Left kidney (tissue), 8 donors: ENCODE measurements at places on chromosomes 1 and 21. TPM values are rescaled to one million over a fixed set of nuclear protein-coding genes. Genes with fewer than 3 reads are reported as not detected.

GRCh38 chr1:184615301-184615700 is 139.4 kb downstream of the EDEM3 start:
- no peak for DNase-seq

DNA sequence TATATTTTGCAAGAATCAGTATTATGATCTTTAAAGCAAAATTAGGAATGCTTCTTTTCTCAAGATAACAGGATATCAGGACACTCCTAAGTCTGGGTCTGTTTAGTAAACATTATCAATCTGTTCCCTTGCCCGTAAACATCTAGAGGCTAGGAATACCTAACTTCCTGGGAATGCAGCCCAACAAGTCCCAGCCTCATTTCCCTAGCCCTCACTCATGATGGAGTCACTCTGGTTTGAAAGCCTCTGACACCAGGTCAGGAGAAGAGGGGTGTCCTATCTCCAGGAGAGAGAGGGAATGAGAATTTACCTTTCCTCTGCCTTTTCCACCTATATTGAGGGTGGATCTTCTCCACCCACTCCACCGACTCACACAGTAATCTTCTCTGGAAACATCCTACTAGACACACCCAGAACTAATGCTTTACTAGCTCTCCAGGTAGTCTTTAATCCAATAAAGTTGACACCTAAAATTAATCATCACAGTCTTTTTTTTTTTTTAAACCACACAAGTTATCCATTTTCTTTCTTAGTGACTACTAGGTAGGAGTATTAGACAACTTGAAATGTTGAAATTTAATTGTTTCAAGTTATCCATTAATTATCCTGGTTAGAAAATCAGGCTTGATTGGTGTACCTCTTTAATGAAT is 659.3 kb downstream of the USP25 start:
- DNase-seq, result no peak

GRCh38 chr1:13535227-13535626 is 21.4 kb upstream of the LRRC38 start:
- DNase-seq, result no peak

- DNase-seq, result no peak
Measured at GRCh38 chr1:205636732-205637131, 4.9 kb upstream of the ELK4 start.

DNA sequence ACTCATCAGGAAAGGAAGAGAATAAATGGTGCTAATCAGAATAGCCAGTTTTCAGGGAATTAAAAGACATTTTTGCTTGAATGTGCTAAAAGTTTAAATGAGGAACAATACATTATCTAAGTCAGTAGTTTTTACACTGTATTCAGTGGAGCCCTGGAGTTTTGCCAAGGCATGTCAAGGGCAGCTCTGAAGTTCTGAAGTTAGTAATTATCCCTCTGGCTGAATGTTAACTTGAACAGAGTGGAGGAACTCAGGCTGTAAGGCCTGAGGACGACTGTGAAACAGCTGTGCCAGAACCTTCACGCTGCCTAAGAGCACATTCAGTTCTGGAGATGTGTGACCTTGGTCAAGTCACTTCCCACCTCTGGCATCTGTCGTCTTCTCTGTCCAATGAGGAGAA is 68.1 kb downstream of the EDEM3 start:
- DNase-seq, result no peak

- DNase-seq, result no peak
Measured at GRCh38 chr1:200938955-200939354, 44.3 kb downstream of the INAVA start.

DNA sequence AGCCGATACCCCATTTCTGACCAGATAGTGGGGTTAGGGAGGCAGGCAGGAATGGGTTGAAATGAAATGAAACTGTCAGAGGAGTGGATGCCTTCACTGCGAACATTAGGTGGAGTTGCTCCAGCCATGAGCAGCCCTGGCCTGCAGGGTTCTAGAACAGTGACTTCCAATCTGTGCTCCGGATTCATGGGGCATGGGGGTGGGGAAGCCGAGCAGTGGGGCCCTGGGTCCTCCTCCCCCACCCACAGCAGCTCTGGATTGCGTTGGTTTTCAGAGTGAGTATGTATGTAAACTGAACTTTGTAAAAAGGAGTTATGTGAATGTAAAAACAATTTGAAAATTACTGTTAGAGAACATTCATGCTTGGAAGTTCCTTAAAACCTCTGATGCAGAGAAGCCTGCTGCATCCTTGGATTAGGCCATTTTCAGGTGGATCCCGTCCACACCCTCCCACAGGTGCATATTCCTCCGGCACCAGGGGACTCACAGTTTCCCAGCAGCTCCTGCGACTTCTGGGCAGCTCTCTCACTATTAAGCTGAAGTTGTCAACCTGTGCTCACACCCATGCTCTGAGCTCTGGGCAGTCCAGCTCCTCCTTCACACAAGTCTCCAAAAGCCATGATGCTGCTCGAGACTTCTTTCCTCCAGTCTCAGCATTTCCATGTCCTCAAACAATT is 54.4 kb upstream of the EDN2 start:
- no peak for DNase-seq

GRCh38 chr1:20402585-20403422 is 83.2 kb downstream of the CAMK2N1 start:
- no peak for DNase-seq

- DNase-seq, result peak; percentile 58
Measured at GRCh38 chr1:160951443-160952128, 3.0 kb downstream of the ITLN2 start.

Gene OR2G6
- polyA plus RNA-seq, result 0.03 TPM

Gene OLFML2B
- 8.5 TPM for polyA plus RNA-seq

Gene RIIAD1
- polyA plus RNA-seq, result 0.43 TPM

Gene TRAF3IP3
- polyA plus RNA-seq, result 1.7 TPM

Gene F3
- polyA plus RNA-seq, result 51.1 TPM

Gene ADAMTSL4
- polyA plus RNA-seq, result 10.4 TPM
